ENCODE measurements at places on chromosomes 7 and 10. TPM values are rescaled to one million over a fixed set of nuclear protein-coding genes. Genes with fewer than 3 reads are reported as not detected.

GRCh38 chr7:20019757-20020432 is 197.3 kb downstream of the MACC1 start:
- no peak for ATAC-seq

- no peak for ATAC-seq
Observed at GRCh38 chr7:29292886-29293658, 98.5 kb downstream of the CHN2 start.

DNA sequence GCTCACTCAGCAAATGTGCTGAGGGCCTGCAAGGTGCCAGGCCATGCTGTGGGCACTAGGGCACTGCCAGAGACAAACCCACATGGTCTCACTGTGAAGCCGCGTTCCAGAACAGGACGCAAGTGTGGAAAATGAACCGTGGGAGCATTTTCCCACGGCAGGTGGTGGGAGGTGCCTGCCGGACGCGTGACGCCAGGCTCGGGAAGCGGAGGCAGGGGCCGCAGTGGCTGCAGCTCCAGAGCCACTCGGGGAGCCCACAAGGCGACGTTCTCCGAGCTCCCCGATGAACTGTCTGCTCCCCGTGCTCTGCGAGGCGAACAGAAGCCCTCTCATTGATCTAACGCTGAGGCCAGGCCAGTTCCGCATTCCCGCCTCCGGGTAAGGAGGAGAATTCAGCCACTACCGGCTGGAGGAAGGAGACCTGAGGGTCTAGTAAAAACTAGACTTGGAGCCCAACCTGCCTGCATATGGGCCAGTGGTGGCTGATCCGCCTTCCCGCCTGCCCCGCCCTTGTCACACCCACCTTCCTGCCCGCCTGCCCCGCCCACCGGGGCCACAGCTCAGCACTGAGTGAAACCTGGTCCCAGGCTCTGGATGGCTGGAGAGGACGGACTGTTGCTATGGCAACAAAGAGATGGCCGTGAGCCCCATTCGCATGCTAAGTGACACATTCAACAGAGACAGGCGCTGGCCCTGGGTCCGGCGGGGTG is 13.1 kb downstream of the ADGRA1 start:
- ATAC-seq: peak; percentile 54

DNA sequence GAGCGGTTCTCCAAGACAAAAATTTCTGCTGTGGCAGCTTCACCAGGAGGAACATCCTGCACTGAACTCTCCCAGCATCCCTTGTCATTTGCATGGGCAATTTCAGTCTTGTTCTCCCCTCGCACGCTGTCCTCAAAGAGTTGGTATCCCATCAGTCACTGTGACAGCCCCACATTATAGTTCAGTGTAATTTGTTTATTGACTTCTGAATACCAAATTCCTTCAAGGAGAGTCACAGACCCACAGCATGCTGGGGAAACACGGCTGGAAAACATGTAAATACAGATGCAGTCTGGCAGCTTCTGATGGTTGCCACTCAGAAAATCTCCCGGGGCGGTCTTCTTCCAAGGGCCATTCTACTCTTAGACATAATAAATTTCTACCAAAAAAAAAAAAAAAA is 151.0 kb upstream of the NEBL start:
- no peak for ATAC-seq

HOGA1 gene
- not detected for total RNA-seq
